ENCODE measurements at places on chromosomes 6 and 20.
A peak's percentile ranks its signal among the peaks of the same experiment; 100 is the strongest.

- DNase-seq: no peak
Observed at GRCh38 chr20:48705240-48706115, 122.3 kb downstream of the PREX1 start.

- no peak for DNase-seq
Observed at GRCh38 chr6:41209547-41210320, 8.8 kb upstream of the TREML2 start.

DNA sequence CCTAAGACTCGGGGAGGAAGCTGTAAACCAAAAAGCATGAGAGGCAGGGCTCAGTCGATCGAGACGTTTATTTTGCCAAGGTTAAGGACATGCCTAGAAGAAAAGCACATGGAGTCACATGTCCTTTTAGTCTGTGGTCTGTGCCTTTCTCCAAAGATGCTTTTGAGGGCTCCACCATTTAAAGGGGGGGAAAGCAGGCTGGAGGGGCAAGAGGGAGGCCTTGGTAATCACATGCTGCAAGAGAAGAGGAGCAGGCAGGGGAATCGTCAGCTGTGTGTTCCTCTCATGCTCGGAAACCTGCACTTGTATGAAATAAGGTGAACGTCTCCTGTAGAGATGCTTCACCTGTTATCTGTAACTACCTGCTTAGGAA, 9.1 kb upstream of the YTHDF1 start:
- DNase-seq: no peak

DNA sequence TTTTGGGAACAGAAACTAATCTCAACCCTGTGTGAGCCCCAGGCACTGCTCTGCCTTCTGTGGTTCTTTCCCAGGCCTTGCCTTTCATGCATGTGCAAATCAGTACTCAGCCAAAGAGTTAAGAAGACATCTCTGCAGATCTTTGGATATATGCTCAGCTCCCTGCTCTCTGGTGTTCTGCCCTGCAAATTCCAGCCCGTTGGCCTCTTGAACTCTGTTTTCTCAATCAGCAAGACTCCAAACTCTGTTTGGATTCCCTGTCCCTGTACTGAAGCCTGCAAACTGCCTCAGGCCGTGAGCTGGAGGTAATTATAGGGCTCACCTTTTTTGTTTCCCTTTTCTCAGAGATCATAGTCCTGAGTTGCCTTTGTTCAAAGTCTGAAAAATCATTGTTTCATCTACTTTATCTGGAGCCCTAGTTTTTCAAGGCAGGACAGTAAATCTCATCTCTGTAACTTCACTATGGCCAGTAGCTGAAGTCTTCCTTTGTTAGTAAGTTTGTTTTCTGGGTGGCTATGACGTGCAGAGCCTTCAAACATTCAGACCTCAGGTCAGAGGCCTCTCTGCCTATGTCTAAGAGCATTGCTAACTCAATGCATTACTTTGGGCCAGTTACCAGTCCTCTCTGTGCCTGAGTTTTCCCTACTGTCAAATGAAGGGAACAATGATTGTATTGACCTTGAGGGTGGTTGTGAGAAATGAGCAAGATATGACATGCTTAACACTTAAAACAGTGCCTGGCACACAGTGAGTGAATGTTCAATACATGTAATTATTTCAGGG, 15.9 kb upstream of the MDFI start:
- DNase-seq: no peak

DNA sequence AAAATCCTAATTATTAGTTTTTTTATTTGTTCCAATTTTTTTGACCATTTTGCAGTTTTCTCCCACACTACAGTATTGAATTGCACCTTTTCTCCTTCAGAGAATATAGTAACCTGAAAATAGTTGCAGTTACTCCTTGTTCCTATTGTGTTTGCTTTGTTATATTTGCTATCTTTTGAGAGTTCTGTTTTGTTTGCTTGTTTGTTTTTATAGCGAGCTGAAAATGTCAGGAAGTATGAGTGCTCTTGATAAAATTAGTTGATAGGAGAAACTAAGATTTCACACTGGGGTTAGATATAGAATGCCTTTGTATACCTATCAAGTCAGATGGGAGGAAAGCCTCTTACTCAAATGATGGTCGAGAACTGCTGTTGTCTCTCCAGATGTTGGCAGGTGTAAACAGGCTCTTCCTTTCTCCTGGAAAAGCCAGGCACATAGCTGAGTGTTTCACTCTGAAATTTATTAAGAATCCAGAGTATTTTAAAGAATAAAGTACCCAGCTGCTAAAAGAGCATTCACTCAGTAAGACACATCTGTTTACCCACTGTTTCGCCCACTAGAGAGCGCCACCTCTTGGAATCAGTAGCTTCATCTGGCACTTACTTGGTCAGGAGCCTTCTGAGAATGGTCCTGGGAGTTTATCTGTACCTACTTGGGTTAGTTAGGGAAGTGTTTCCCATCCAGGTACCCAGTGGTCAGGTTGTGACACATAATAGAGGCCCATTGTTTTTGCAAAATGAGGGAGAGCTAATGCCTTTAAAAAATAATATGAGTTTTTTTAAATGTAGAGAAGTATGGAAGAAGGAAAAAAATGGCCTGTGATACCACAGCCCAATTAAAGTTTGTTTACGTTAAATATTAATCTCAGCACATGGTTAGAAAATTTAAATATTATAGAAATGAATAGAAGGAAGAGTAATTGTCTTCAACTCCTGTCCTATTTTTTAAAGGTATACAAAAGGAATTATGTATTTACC, 11.2 kb downstream of the NT5DC1 start:
- peak; percentile 54 for DNase-seq

DNA sequence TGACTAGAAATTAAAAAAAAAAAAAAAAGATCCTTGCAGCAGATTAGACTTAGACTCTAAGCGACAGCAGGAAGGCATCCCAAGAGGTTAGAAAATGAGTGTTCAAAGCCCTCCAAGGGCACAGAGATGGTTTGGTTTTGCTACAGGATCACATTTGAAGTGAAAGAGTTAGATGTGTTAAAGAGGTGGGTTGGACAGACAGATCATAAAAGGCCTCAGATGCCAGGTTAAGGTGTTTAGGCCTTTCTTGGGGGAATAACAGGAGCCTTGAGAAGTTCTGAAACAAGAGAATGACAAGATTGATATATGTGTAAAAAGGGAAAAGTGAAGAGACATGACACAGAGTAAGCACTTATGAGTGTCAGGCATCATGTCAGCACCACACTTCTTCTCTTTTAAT, 107.5 kb downstream of the FYN start:
- no peak for DNase-seq

GRCh38 chr6:2355150-2355549, 109.7 kb upstream of the GMDS start:
- no peak for DNase-seq

DNA sequence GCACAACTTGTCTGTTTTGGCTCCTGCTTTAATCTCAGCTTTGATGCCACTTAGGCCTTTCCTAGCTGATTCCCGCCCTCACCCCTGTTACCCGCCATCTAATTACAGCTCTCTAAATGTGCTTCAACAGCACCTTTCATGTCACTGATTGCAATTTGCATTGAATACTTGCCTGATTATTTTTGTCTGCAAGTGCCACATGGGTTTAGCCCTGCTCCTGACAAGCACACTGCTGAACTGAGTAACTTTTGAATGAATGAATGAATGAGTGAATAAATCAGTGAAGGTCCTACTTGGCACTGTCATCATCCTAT, 591 bp upstream of the DCBLD1 start:
- DNase-seq: no peak

All from LHCN-M2 (cell line).